ENCODE measurements at places on chromosomes 7 and 10.

DNA sequence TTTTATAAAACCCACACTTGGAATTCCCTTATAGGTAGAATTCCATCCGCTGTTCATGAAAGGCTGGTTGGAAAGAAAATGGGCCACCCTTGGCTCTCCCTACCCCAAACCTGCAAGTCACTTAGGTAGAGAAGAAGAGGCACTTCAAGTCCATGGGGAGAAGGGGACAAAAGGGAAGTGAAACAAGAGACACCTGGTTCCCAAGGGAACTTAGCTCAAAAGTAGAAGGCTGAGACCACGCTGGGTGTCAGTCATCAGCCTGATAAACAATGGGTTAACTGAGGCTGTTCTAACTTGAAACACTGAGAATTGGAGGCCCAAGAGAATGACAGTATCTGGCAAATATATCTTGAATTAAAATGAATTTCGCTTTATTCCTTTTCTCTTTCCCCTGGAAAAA is 330.8 kb upstream of the NFE2L3 start:
- DNase-seq, result no peak

GRCh38 chr10:23319835-23320234 is 24.8 kb downstream of the C10orf67 start:
- DNase-seq, result no peak

DNA sequence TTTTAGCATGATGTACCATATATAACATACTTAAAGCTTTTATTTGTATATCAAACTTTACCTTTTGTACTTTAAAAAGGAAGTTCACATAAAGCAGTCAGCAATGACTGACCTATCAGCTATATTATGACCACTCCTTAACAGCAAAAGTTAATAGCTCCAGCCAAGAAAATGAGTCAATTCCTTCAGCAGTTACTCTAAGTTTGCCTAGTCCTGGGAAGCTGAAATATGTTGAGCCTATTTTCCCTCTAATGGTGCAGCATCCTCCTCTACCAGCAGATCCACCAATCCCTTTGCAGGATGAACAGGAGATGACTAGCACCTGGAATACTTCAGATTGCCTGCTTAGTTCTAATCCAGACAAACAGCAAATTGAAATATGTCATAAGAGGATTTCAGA is 64.2 kb downstream of the CUL2 start:
- DNase-seq, result no peak

- no peak for DNase-seq
Observed at GRCh38 chr7:19405541-19405940, 260.3 kb upstream of the FERD3L start.

GRCh38 chr10:806451-807162 is 117.1 kb upstream of the DIP2C start:
- DNase-seq, result no peak

DNA sequence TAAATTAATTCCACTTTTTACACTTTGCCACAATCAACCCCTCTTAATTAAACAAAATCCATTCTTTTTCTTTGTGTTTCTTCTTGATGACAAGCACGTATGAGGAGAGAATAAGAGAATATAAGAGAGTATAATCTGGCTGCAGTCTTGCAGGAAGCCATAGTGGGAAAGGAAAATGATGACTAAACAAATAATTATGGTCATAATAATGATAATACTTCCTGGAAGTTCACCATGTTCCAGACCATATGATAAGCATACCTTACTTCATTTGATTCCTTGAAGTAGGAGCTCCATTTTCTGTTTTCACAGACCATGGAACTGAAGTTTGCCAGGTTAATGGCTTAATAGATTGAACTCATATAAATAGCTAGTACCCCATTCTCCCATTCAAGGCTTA is 237.8 kb downstream of the SEMA3D start:
- no peak for DNase-seq
